D721Med (cell line): ENCODE measurements at places on chromosomes 6 and 20.
A peak's percentile ranks its signal among the peaks of the same experiment; 100 is the strongest.

GRCh38 chr6:111215131-111215530 lies 127.8 kb downstream of the SLC16A10 start:
- DNase-seq = no peak

- no peak for DNase-seq
Measured at GRCh38 chr6:80872951-80873308, 766.5 kb downstream of the BCKDHB start.

DNA sequence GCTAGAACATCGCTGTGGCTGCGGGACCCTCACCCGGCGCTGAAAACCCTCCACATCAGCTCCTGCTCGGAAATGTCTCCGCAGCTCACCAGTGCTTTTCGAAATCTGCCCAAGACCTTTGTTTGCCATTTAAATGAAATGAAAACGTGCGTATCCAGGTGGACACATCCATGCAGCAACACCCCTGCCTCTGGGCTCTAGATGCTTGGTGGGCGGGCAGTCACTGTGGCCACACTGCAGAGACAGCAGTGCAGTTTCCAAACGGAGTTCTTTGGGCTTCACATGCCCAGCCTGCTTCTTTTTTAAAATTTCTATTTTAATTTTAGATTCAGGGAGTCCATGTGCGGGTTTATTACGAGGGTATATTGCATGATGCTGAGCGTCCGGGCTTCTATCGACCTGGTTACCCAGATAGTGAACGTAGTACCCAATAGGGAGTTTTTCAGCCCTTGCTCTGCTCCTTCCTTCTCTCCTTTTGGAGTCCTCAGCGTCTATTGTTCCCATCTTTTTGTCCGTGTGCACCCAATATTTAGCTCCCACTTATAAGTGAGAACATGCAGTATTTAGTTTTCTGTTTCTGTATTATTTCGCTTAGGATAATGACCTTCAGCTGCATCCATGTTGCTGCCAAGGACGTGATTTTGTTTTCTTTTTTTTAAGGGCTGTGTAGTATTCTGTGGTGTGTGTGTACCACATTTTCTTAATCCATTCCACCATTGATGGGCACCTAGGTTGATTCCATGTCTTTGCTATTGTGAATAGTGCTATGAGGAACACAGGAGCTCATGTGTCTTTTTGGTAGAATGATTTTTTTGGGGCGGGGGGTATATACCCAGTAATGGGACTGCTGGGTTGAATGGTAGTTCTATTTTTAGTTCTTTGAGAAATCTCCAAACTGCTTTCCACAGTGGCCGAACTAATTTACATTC lies 4.8 kb upstream of the TUBB2B start:
- DNase-seq = no peak

DNA sequence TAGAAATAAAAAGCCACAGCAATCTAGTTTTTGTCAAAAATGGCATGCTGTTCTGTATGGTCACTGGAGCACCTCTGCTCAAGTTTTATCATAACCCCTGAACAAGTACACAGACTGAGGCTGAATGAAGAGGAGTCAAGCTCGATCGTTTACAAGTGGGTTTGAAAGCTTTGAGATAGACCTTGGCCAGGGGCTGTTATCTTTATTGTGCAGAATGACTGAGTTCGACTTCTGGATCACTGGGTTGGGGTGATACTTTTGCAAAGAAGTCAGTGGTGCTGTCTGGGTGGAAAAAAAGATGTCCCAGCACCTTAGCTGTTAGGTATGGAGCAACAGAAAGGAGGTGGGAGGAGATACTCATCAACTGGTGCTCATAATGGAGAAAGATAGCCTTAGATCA lies 446.0 kb downstream of the HACE1 start:
- no peak for DNase-seq

DNA sequence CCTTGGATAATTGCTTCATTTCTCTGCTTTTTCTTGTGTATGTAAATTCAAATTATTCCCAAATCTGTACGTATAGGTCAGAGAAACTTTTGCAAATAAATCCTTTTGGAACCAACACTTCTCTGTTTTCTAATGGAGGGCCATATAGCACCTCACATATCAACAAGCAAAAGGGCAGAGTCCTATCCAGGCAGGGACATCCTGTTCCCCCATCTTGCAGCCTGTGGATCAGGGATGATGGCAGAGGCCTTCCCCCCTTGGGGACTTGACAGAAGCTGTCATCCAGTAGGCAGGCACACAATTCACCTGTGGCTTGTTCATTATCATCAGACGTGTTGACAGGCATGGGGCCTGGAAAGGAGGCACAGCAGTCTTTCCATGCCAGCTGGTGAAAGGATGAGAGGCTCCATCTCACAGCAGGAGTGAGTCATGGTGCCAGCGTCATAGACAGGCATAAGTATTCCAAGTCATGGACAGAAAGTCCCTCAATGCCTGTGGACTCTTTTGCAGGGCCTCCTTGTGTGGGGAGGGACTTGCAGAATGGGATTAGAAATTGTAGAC lies 31.8 kb upstream of the PLEKHG1 start:
- DNase-seq = no peak

- DNase-seq = no peak
Measured at GRCh38 chr6:159097256-159097655, 52.5 kb upstream of the TAGAP start.

DNA sequence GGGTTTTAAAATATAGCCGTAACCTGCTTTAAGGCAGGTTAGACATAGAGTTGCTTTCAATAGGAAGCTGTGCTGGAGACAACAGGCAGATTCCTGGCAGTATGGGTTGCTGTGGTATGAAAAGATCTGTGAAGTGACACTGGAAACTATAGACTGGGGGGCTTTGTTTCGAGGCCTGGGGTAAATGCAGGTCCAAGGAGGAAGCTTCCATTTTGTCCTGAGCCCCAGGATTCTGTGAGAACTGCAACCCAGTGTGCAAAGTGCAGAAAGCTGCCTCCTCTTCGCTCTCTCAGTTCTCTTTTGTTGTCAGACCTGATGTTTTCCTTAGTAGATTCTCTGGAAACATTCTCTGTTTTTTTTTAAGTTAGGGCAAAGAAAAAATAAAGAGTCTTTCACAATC lies 86.9 kb downstream of the LYRM4 start:
- no peak for DNase-seq

GRCh38 chr20:62822788-62823651 lies 6.2 kb downstream of the COL9A3 start:
- DNase-seq = peak; percentile 97

GRCh38 chr6:106254636-106255035 lies 70.9 kb downstream of the ATG5 start:
- DNase-seq = no peak

GRCh38 chr20:8423482-8423881 lies 291.4 kb downstream of the PLCB1 start:
- no peak for DNase-seq

- DNase-seq = no peak
Measured at GRCh38 chr6:11692451-11693376, 85.9 kb downstream of the ADTRP start.

DNA sequence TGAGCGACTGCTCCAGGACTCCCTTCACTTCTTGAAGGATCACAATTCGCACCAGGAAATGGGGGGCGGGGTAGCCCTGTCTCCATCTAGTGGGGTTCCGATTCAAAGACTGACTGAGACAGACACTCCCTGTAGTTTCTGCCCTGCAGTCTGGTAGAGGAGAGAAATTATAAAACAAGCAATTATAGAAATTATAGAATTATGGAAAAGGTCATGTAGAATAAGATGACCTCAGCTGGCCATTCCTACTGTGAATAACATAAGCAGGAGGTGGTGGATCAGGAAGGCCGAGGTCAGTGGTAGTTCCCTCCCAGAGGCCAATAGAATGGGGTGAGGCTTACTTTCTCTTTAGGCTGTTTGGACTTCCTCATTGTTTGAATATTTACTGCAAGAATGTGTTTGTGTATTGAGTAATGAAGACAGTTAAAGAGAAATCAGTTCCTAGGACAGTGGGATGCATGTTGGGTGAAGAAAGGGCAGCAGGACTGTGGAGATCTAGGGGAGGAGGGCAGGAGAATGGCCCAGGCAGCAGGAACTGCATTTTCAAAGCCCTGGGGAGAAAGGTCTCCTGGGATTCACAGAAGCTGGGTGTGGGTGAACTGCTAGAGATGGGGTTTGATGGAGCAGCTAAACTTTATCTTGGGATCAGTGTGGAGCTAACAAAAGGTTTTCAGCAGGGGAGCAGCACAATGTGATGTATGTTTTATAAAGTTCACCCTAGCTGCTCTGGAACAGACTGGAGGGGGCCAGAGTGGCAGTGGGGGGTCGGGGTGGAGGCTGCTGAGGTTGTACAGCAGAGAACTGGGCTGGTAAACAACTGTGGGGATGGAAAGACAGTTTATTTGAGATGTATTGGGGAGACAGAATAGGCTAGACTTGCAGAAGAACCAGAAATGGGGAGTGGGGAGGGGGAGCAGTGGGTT lies 2.1 kb downstream of the ZNF341 start:
- no peak for DNase-seq

GRCh38 chr20:14984768-14985622 lies 647.6 kb upstream of the FLRT3 start:
- DNase-seq = no peak
